NCI-H2029 treated with DMSO at 0.1 percent for 48 hours (cell line): ENCODE measurements at places on chromosomes 2 and 18.

DNA sequence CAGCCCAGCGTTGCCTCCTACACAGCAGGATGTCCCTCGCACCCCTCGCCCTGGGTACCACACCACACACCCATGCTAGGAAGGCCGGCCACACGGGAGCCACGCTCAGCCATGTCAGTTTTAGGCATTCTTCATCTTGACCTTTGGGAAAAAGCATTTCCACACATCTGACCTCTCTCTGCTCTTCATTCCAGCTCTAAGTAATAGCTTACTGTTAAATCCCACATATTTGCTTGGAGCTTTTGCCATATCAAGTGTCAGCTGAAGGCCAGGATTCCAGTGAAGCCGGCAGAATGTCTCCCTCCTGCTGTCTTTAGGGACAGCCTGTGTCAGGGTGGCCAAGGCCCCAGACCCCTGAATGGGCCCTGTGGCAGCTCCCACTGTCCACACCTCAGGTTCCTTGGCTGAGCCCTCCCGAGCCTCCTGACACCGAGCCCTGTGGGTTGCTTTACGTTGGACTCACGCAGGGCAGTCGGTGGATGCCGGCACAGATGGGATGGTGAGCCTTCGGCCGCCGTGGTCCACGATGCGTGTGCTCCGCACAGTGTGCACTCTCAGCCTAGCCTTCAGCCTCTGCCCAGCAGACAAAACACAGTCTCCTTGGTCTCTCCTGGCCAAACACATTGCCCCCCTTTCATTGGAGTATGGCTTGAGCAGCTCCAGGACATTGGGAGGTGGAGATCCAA, 202.0 kb downstream of the SEPTIN10 start:
- DNase-seq: no peak

GRCh38 chr2:169775765-169776164, 22.9 kb upstream of the SSB start:
- DNase-seq: no peak

DNA sequence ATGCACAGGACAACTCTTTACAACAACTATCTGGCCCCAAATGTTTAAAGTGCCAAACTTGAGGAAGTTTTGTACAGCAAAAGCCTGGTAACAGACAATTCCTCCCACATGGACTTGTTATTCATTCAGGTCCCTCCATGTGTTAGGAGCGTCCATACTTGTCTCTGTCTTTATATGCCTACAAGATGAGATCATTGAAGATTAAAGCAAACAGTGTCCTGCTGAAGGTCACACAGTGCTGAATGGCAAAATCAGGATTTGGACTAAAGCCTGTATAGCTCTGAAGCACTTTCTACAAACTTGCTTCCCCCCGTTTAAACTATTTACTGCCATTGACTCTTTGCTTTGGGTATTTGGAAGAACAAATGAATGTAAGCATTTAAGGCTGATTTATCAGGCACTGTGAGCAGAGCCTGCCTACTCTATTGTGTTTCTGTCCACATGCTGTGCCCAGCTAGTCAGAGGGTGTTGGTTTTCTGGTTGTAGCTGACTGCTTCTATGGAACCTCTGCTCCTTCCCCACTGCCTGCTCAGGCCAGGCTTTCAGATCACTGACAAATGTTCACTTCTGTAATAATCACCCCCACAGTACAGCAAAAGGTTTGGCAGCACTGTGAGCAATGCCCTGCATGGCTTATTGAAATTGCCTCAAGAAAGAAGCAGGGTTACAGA, 274.3 kb downstream of the THSD7B start:
- DNase-seq: no peak

GRCh38 chr18:21179590-21180220, 62.3 kb upstream of the GREB1L start:
- peak; percentile 7 for DNase-seq

DNA sequence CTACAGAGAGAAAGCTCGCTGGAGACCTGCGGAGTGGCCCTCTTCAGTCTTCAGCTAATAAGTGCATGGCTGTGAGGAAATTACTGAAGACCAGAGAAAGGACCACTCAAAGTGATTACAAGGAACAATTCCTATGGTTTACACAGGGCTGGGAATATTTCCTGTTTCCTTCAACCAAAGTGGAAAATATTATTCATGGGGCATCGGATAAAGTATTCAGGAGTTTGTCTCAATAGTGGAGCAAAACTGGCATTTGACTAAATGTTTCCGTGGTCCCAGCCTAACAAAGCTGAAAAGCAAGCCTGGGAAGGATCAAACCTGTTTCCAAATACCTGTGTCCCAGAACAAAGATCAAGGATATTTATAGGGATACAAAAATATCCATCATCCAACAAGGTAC, 32.0 kb upstream of the CNGA3 start:
- DNase-seq: no peak

GRCh38 chr2:190607657-190608357, 41.1 kb upstream of the NAB1 start:
- no peak for DNase-seq

GRCh38 chr18:77090546-77091174, 41.9 kb downstream of the MBP start:
- no peak for DNase-seq

DNA sequence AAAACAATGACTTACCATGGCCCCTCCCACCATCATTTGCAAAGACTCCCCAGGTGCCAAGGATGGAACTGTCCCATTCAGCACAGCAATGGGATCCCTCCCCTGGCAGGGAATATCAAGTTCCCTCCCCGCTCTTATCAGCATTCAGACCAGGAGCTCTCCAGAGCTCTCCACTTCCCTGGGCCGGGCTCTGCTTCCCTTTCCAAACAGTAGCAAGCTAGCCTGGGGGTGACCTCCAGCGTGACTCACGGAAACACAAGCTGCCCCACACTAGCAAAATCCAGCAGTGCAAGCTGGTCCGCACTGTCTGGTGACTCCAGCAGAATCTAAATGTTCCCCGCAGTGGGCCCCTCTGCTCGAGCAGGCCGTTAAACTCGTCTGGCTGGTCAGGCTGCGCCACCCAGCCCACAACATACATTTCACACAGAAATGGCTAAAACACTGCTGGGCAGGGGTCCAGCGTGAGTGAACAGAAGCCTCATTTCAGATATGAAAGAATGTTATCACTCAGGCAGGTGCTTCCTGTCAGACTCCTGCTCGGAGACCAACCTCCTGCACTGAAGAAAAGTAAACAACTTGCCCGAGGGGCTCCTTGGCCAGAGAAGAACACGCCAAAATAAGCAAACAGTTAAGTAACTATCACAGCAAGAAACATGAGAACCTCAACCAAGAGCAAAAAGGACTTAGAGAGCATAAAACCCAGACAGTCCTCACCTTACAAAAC, 33.9 kb downstream of the STAT1 start:
- DNase-seq: peak; percentile 91

- no peak for DNase-seq
These were observed 12.5 kb downstream of the INPP4A start for GRCh38 chr2:98457045-98457696.

GRCh38 chr2:239610457-239611221, 209.8 kb upstream of the HDAC4 start:
- no peak for DNase-seq

DNA sequence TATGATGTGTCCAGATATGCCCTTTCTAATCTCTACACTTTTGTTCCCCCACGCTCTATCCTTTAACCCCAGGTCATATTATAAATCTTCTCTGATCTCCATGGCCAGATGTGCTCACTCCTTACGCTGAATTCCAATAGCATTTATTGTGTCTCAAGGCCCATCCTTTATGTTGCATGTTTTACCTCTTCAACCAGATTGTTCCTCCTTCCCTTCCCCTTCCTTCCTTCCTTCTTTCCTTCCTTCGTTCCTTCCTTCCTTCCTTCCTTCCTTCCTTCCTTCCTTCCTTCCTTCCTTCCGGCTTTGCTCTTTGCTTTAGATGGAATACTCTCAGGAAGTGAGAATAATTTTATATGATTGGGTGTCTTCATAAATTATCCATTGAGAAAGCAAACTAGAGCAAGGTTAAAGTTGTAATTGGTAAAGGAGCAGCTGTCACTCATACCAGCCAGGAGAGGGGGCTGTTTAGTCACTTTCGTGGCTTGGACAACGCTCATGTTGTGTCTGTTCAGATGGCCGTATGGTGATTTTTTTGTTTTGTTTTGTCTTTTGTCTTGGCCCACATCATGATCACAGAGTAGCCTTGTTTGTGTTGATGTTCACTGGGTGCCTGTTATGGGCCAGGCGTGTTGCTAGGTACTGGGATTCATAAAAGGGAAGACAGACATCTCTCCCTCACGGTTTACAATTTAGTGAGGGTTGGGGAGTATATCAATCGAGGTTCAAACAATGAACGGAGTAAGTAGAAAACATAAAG, 68.0 kb downstream of the DAW1 start:
- no peak for DNase-seq

DNA sequence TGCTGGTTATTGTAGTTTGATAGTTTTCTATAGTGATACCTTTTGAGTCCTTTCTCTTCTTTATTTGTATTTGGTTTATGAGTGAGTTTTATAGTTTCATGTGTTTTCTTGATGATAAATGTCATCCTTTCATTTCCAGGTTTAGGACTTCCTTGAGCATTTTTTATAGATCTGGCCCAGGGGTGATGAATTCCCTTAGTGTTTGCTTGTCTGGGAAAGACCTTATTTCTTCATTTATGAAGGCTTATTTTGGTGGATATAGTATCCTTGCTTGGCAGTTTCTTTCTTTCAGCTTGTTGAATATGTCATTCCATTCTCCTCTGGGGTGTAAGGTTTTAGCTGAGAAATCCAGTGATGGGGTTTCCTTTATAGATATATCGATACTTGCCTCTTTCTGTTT, 53.9 kb downstream of the OTX1 start:
- no peak for DNase-seq

GRCh38 chr2:171747371-171747770, 60.1 kb downstream of the DYNC1I2 start:
- no peak for DNase-seq

- DNase-seq: no peak
These were observed 120.4 kb upstream of the NEDD4L start for GRCh38 chr18:57923611-57924010.

- DNase-seq: no peak
These were observed 486.7 kb downstream of the EPHA4 start for GRCh38 chr2:221085341-221085900.

- DNase-seq: no peak
These were observed 208.0 kb downstream of the TFCP2L1 start for GRCh38 chr2:121076885-121077549.

GRCh38 chr2:109460553-109461324, 153.0 kb downstream of the SEPTIN10 start:
- no peak for DNase-seq

DNA sequence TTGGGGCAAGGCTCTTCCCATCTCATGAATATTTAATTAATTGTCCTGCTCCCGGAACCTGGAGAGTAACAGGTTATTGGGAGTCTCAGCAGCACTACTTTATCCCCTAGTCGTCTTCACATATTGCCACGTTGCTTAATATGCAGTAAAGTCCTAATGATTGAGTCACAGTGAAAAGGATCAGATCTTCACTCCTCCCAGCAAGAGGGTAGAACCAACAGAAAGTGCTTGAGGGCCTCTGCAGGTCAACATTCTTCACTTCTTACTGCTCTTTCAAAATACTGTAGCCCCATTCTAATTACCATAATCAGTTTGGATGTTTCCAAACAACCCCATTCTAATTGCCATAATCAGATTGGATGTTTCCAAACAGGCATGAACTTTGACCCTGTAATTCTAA, 801.0 kb downstream of the LRRTM4 start:
- DNase-seq: no peak

DNA sequence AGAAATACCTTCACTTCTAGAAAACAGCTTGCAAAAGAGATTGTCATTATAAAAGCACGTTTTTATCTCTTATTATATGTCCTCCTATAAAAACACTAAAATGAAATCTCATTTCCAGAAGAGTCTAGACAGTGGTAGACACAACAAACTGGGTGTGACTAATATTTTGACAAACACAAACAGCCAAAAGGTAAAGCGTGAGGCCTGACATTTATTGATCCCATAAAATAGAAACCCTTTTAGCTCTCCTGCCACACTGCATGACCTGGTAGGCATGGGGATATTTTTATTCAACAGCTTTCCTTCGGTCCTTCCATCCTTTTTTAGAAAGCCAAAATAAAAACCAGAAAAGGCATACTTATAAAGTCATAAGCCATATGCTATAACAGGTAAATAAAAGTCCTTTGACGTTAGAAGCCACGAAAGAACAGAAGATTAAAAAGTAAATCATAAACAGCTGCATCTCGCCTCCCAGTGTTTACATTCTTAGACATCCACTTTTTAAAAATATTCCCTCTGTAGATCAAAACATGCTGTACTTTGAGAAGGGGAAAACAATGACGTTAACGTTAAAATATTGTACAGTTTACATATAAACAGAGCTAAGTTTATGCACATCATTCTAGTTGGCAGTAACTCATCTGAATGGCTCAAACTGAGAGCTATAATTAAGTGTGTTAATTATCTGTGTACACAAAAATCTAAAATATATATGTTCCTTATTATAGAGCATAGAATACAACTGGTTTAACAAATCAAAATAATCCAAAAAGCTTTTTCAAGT, 44.6 kb downstream of the IRS1 start:
- DNase-seq: no peak

- DNase-seq: no peak
These were observed 28.4 kb downstream of the TMEM17 start for GRCh38 chr2:62477573-62477972.

GRCh38 chr2:203714112-203714511, 7.7 kb downstream of the CD28 start:
- no peak for DNase-seq

GRCh38 chr2:227829337-227829736, 15.7 kb downstream of the CCL20 start:
- DNase-seq: no peak

GRCh38 chr2:96188821-96189526, 19.7 kb downstream of the STARD7 start:
- no peak for DNase-seq
